ENCODE measurements at places on chromosomes 12 and 14.

DNA sequence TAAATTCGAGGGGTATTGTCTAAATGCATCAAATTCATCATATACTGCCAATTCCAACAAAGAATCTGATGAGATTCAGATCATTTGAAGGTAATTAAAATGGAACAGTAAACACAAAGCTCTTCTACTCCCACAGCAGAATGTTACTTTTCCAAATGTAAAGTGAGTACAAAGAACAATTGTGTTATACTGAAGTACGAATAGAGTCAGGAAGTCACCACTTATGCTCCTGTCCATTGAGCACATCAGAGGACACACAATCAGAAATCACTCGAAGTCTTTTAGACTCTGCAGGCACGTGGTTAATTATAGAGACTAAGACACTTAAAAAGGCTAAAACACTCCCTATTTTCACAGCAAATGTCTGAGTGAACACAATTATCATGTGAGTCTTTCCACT lies 388.5 kb upstream of the MIS18BP1 start:
- no peaks in the 10 kb centered on the region for H3K4me1 ChIP-seq
- no peak for DNase-seq
- H3K27me3 ChIP-seq = peaks cover 16% of the 10 kb centered on the region
- H3K27ac ChIP-seq = no peak overlapping the region
- no peaks in the 10 kb centered on the region for H3K36me3 ChIP-seq
- no peak overlapping the region for H3K4me3 ChIP-seq

GRCh38 chr12:114414031-114414865 lies 8.3 kb upstream of the TBX5 start:
- H3K36me3 ChIP-seq = no peaks in the 10 kb centered on the region
- peaks cover 81% of the 10 kb centered on the region for H3K27me3 ChIP-seq
- no peak overlapping the region for H3K4me3 ChIP-seq
- no peak for DNase-seq

GRCh38 chr14:87171141-87171540 lies 821.8 kb downstream of the GALC start:
- H3K4me1 ChIP-seq = no peaks in the 10 kb centered on the region
- H3K4me3 ChIP-seq = no peak overlapping the region
- no peaks in the 10 kb centered on the region for H3K27me3 ChIP-seq
- no peak for DNase-seq

GRCh38 chr12:42590330-42590934 lies 886 bp upstream of the PRICKLE1 start:
- no peaks in the 10 kb centered on the region for H3K36me3 ChIP-seq
- DNase-seq = peak; percentile 50
- peak overlapping the region; percentile 80 for H3K4me3 ChIP-seq

- no peak overlapping the region for H3K4me3 ChIP-seq
- H3K36me3 ChIP-seq = peaks cover 13% of the 10 kb centered on the region
- no peak overlapping the region for H3K27ac ChIP-seq
- no peaks in the 10 kb centered on the region for H3K27me3 ChIP-seq
Measured at GRCh38 chr14:50772412-50772811, 58.5 kb downstream of the NIN start.

- DNase-seq = no peak
- H3K27me3 ChIP-seq = no peaks in the 10 kb centered on the region
- H3K27ac ChIP-seq = no peak overlapping the region
- H3K4me1 ChIP-seq = no peaks in the 10 kb centered on the region
- no peak overlapping the region for H3K4me3 ChIP-seq
Measured at GRCh38 chr12:51984657-51985056, 22.1 kb upstream of the TAMALIN start.

DNA sequence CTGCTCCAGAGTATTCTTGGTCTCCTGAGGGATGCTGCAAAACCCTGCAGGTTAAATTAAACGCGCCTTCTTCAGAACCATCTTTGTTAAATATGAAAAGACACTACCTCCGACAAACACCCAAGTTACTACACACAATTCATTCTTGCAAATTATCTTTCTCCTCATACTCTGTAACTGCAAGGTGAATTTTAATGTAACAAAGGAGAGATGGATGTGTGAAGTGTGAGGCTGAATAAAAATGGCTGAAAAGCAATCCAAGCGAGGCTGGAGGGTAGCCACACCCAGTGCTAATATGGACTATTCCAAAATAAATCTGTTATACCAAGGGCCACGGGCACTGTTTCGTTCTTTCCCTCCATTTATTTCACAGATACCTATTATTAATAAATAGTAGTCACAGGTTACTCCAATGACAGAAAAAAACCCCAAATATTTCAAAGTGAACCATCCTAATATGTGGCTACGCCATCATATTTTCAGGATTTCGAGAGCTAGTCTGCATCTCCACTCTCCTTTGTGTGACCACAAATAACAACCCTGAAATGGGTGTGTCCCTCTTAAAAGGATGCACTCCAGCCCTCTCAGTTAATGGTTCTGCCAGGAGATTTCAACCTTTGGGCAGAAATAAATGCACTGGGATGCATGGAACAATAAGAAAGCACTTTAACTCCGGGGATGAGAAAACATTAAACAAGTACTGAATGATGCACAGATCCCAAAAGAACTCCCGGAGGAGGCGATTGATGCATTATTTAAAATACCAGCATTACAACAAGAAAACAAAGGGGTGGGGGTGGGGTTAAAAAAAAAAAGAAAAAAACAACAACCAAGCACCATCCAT lies 53.1 kb upstream of the CCDC175 start:
- DNase-seq = no peak
- no peak overlapping the region for H3K27ac ChIP-seq
- H3K4me1 ChIP-seq = no peaks in the 10 kb centered on the region
- H3K27me3 ChIP-seq = peaks cover 91% of the 10 kb centered on the region
- H3K36me3 ChIP-seq = no peaks in the 10 kb centered on the region

- H3K4me1 ChIP-seq = no peaks in the 10 kb centered on the region
- H3K27ac ChIP-seq = no peak overlapping the region
- no peak overlapping the region for H3K4me3 ChIP-seq
- DNase-seq = no peak
- H3K36me3 ChIP-seq = no peaks in the 10 kb centered on the region
Measured at GRCh38 chr12:11753150-11753499, 103.7 kb downstream of the ETV6 start.

GRCh38 chr12:130603396-130603965 lies 112.6 kb downstream of the RIMBP2 start:
- no peak for DNase-seq
- no peak overlapping the region for H3K4me3 ChIP-seq
- H3K27me3 ChIP-seq = no peaks in the 10 kb centered on the region
- no peak overlapping the region for H3K27ac ChIP-seq

GRCh38 chr12:3313675-3314663 lies 177.0 kb upstream of the PRMT8 start:
- peak overlapping the region; percentile 44 for H3K27ac ChIP-seq
- peak; percentile 52 for DNase-seq
- H3K27me3 ChIP-seq = no peaks in the 10 kb centered on the region
- H3K36me3 ChIP-seq = no peaks in the 10 kb centered on the region

DNA sequence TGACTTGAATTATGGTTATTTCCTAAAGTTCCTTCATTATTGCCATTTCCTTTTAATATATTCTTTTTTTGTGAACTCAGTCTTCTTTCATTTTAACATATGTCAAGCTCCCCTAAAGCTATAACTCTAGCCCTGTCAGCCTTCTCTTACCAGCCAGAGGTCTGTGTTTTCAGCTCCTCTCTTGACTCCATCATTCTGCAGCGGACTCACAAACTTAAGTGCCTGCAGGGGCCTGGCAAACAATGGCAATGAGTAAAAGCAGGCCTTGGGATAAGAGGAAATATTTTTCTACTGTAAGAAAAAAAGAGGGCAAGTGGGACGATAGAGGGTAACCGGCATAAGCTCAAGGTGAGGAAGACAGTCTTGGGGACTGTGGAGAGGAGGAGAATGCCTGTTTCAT lies 424.5 kb upstream of the RGS6 start:
- DNase-seq = no peak
- H3K4me1 ChIP-seq = no peaks in the 10 kb centered on the region
- H3K4me3 ChIP-seq = no peak overlapping the region
- H3K27ac ChIP-seq = no peak overlapping the region
- H3K36me3 ChIP-seq = no peaks in the 10 kb centered on the region

- H3K27me3 ChIP-seq = no peaks in the 10 kb centered on the region
- peak overlapping the region; percentile 99 for H3K4me3 ChIP-seq
- peaks cover 12% of the 10 kb centered on the region for H3K4me1 ChIP-seq
- H3K36me3 ChIP-seq = no peaks in the 10 kb centered on the region
- DNase-seq = no peak
Measured at GRCh38 chr12:101878243-101878821, 952 bp downstream of the DRAM1 start.

GRCh38 chr14:76697246-76697905 lies 63.9 kb upstream of the VASH1 start:
- H3K36me3 ChIP-seq = no peaks in the 10 kb centered on the region
- DNase-seq = no peak
- H3K4me1 ChIP-seq = no peaks in the 10 kb centered on the region
- no peak overlapping the region for H3K4me3 ChIP-seq
- peaks cover 43% of the 10 kb centered on the region for H3K27me3 ChIP-seq

DNA sequence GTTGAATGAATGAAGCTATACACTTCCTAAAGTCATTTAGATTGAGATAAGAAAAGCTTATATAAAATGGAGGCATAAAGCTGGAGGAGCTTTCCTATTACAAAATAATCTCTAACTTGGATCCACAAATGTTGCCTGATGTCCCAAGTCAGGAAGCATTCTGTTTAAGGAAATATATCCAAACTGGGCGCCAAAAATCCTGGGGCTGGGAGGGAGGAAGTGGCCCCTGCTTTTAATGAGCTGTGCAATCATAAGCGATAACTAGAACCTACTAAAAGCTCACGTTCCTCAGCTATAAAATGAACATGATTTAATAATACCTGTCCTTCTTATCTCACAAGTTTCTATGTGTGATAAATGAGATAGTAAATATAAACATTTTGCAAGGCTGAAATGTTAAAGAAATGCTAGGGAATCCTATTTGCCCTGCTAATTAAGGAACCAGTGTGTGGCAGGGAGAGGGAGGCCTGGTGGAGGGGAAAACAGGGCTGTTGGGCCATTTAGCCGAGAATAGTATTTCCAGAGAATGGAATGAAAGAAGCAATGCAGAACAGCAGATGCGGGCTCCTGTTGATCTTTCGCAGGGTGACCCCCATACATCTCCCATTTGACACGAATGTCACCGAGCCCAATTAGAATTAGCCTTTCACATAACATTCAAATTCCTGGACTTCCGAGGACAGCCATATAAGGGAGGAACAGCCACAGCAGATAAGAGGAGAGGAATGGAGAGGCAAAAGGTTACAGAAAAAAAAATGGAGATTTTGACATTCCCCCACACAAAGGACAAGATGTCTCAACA lies 25.9 kb downstream of the DUSP6 start:
- peak; percentile 16 for DNase-seq
- H3K27me3 ChIP-seq = no peaks in the 10 kb centered on the region
- no peaks in the 10 kb centered on the region for H3K4me1 ChIP-seq
- H3K27ac ChIP-seq = no peak overlapping the region
- H3K4me3 ChIP-seq = no peak overlapping the region

DNA sequence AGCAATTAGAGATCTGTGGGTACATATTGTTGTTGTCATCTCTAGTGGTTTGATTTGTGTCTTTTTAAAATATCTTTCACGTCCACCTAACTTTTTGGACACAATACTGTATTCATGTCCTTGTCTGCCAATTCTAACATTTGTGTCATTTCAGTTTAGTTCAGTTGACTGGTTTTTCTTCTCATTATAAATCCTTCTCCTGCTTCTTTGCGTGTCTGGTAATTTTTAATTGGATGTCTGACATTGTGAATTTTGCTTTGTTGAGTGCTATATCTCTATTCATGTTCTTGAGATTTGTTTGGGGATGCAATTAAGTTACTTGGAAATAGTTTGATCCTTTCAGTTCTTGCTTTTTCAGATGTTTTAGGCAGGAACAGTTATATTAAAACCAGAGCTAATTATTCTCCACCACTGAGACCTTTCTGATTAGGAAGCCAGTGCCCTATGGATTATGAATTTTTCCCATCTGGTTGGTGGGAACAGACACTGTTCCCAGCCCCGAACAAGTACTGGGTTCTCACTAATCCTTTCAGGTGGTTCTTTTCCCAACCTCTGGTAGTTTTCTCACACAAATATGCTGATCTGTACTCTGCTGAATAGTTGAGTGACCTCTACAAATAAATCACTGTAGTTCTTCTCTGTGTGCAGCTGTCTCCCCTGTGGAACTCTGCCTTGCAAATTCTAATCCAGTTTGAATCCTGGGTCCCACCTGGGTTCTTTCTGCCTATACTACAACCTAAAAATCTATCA lies 91.1 kb upstream of the DYNC1H1 start:
- no peaks in the 10 kb centered on the region for H3K27me3 ChIP-seq
- no peaks in the 10 kb centered on the region for H3K36me3 ChIP-seq
- DNase-seq = no peak
- H3K4me3 ChIP-seq = no peak overlapping the region
- H3K4me1 ChIP-seq = peaks cover 5% of the 10 kb centered on the region

- no peaks in the 10 kb centered on the region for H3K36me3 ChIP-seq
- H3K4me3 ChIP-seq = no peak overlapping the region
- peaks cover 24% of the 10 kb centered on the region for H3K4me1 ChIP-seq
- DNase-seq = peak; percentile 60
- no peaks in the 10 kb centered on the region for H3K27me3 ChIP-seq
- peak overlapping the region; percentile 65 for H3K27ac ChIP-seq
Measured at GRCh38 chr14:53391156-53391555, 238.0 kb upstream of the DDHD1 start.

DNA sequence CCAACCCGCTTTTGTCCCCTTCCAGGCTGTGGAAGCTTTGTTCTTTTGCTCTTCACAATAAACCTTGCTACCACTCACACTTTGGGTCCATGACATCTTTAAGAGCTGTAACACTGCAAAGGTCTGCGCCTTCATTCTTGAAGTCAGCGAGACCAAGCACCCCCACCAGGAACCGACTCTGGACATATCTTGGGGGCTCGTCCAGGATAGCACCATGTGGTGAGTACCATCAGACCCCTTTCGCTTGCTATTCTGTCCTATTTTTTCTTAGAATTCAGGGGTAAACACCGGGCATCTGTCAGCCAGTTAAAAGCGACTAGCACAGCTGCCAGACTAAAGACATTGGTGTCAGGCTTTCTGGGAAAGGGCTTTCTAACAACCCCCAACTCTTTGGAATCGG lies 137.6 kb upstream of the PPFIA2 start:
- H3K4me3 ChIP-seq = no peak overlapping the region
- no peak for DNase-seq
- H3K27me3 ChIP-seq = no peaks in the 10 kb centered on the region
- H3K36me3 ChIP-seq = no peaks in the 10 kb centered on the region

GRCh38 chr12:81992461-81992860 lies 233.3 kb upstream of the PPFIA2 start:
- no peaks in the 10 kb centered on the region for H3K36me3 ChIP-seq
- no peak for DNase-seq
- no peak overlapping the region for H3K4me3 ChIP-seq
- no peak overlapping the region for H3K27ac ChIP-seq
- H3K4me1 ChIP-seq = no peaks in the 10 kb centered on the region

GRCh38 chr14:71212683-71213107 lies 305.4 kb downstream of the PCNX1 start:
- H3K27me3 ChIP-seq = no peaks in the 10 kb centered on the region
- H3K4me3 ChIP-seq = no peak overlapping the region
- no peaks in the 10 kb centered on the region for H3K36me3 ChIP-seq
- no peak for DNase-seq

GRCh38 chr12:55933169-55933798 lies 2.3 kb downstream of the DGKA start:
- H3K4me1 ChIP-seq = peaks cover 53% of the 10 kb centered on the region
- H3K36me3 ChIP-seq = no peaks in the 10 kb centered on the region
- DNase-seq = peak; percentile 91
- peak overlapping the region; percentile 56 for H3K27ac ChIP-seq
- peak overlapping the region; percentile 82 for H3K4me3 ChIP-seq

GRCh38 chr14:61003571-61003970 lies 22.5 kb downstream of the SLC38A6 start:
- DNase-seq = no peak
- H3K4me1 ChIP-seq = no peaks in the 10 kb centered on the region
- 0 out of 2 replicates have a peak, but pooled peaks cover 2% of the 10 kb centered on the region for H3K36me3 ChIP-seq
- no peaks in the 10 kb centered on the region for H3K27me3 ChIP-seq
- no peak overlapping the region for H3K4me3 ChIP-seq

All from PC-3 (cell line).